ENCODE measurements at places on chromosomes 7 and 10.
A peak's percentile ranks its signal among the peaks of the same experiment; 100 is the strongest.

DNA sequence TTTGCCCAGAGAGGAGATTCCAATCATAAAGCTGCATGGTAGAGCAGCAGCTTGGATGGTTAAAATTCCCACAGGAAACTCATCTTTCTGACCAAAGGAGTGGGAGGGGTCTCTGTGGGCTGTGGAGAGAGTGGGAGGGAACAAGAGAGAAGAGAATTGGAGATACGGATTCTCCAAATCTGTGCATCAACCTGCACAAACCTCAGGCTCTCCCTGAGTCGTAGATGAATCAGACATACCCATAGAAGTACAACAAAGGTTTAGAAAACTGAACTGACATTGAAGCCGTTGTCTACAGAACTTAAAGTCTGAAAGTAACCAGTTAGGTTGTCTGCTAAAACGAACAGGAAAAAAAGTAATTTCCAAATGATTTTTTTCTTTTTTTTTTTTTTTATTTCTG lies 41.9 kb downstream of the CYCS start:
- no peak for DNase-seq

DNA sequence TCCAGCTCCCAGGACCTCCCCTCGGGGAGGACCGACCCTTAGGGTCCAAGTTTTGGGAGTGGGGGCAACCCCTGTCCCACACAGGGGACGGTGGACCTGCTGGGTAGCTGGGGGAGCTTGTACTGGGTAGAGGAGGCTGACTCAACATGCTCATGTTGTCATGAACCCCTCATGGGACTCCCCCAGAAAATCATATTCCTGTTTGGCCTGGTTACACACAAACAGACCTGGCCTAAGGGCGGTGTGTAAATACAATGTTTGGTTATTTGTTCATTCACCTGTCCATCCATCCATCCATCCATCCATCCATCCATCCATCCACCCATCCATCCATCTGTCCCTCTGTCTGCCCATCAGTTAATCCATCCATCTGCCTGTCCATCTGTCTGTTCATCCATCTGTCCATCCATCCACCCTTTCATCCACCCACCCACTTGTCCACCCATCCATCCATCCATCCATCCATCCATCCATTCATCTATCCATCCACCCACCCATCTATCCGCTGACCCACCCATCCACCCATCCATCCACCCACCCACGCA lies 92.9 kb downstream of the DNAJB6 start:
- no peak for DNase-seq

DNA sequence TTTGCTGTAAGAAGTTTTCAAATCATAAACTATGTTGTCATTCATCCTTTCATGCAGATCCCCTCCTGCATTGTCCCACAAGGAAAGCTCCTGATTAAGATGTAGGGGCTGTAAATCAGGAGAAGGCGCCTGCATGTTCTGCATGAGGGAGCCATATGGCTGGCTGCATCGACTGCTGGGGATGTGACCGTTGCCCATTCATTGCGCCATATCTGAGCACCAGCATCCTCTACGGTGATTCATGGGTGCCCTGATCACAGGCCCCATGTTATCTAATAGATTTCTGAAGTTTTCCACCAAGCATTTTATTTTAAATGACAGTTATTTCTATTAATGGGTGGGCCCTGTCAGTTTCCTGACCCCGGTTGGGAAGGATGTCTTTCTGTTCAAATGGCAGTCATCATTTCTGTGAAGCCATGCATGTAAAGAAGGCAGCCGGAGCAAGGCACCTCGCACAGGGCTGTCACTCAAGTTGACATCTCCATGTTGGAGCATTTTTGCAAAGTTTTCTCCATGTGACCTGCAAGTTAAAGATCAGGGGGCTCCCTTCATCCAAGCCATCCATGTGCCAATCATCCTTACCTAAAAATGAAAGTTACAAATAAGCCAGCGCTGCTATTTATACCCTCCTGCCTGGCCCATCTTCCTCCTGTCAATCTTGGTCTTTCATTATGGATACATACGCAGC lies 128.8 kb downstream of the TEX36 start:
- no peak for DNase-seq

GRCh38 chr7:31783221-31783620 lies 96.2 kb downstream of the PPP1R17 start:
- no peak for DNase-seq

- peak; percentile 21 for DNase-seq
Observed at GRCh38 chr7:117212969-117213877, 109.6 kb downstream of the WNT2 start.

GRCh38 chr7:11355399-11356005 lies 381.8 kb downstream of the PHF14 start:
- no peak for DNase-seq

DNA sequence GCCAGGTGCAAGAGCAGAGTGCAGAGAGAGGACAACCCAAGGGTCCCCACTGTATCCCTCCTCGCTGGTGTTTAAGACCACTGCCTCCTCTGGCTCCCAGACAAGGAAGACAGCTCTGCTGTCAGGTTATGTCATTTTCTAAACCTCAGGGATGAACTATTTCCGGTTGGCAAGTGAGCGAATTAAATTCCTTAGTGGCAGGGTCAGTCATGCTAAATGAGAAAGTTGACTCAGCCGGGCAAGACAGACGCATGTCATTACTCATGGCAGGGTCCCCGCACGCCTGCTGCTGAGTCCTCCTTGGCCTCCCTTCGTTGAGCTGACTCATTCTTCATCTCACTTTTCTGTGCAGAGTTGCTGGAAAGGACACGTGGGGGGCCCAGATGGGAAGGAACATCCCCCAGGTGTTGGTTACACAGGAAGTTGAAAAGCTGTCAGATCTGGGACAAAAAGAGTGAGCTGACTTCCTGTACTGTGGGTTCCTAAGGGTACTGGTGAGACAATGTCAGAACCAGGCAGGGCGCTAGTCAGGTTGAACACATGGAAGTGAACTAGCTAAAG lies 47.1 kb upstream of the UCN3 start:
- DNase-seq: peak; percentile 32

GRCh38 chr7:116499168-116500077 lies at the start of gene CAV2:
TSS of gene CAV2 (plus strand) at chr7:116499738. CDS start at chr7:116499782, 44 bp downstream.
- no peak for DNase-seq

GRCh38 chr10:26211781-26212444 lies 4.7 kb upstream of the GAD2 start:
- DNase-seq: no peak

GRCh38 chr10:35607475-35608327 lies 2.6 kb downstream of the GJD4 start:
- DNase-seq: no peak

- DNase-seq: no peak
Observed at GRCh38 chr7:48441848-48442492, 270.7 kb downstream of the ABCA13 start.

- no peak for DNase-seq
Observed at GRCh38 chr10:126903656-126904360, 1.4 kb upstream of the DOCK1 start.

GRCh38 chr10:94274142-94274787 lies 88.5 kb downstream of the NOC3L start:
- DNase-seq: no peak

GRCh38 chr10:47286591-47287315 lies 13.2 kb upstream of the GDF10 start:
- no peak for DNase-seq

GRCh38 chr10:82468453-82468852 lies 593.5 kb downstream of the NRG3 start:
- DNase-seq: no peak

DNA sequence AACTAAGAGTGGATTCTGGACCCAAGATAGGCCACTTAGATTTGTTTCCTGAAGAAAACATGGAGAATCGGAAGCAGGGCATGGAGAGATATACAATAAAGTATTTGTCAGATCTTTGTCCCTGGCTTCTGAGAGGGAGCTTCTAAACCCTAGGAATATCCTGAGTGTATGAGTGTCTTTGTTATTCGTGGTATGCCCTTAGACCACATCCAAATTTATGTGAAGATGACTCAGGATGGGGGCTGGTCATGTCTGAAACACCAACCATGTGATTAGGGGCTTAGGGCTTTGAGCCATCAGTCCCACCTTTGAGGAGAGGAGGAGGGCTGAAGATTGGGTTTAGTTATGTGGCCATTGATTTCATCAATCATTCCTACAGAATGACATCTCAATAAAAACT lies 69.7 kb upstream of the PLPP4 start:
- DNase-seq: no peak

- DNase-seq: no peak
Observed at GRCh38 chr7:143223784-143224183, 1.9 kb downstream of the TAS2R40 start.

DNA sequence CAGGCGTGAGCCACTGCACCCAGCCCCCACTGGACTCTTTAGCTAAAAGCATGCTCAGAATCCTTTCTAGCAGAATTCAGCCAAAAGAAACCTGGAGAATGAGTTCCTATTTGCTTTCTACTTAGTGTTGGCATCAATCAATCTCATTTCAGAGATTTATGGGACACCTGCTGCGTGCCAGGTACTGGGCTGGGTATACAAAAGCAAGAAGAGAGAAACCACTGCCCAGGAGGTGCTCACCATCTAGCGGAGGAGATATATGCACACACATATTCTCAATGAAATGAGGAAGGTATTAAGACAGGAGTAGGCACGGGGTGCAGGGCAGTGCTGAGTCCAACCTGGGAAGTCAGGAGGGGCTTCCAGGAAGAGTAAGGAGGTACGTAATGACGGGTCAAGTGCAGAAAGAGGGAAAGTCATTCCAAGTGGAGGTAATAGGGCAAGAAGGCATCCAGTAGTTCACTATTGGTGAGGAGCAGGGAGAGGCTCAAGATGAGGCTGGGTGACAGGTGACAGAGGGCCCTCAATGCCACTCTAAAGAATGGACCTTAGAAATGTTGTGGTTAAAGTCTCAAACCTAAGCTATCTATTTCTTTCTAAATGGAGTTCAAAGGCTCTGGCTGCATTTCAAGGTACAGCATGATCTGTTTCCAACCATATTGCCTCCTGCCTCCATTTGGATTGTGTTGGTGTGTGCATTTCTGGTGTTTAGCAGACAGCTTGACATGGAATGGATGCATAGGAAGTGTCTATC lies 22.1 kb downstream of the ABLIM1 start:
- no peak for DNase-seq

DNA sequence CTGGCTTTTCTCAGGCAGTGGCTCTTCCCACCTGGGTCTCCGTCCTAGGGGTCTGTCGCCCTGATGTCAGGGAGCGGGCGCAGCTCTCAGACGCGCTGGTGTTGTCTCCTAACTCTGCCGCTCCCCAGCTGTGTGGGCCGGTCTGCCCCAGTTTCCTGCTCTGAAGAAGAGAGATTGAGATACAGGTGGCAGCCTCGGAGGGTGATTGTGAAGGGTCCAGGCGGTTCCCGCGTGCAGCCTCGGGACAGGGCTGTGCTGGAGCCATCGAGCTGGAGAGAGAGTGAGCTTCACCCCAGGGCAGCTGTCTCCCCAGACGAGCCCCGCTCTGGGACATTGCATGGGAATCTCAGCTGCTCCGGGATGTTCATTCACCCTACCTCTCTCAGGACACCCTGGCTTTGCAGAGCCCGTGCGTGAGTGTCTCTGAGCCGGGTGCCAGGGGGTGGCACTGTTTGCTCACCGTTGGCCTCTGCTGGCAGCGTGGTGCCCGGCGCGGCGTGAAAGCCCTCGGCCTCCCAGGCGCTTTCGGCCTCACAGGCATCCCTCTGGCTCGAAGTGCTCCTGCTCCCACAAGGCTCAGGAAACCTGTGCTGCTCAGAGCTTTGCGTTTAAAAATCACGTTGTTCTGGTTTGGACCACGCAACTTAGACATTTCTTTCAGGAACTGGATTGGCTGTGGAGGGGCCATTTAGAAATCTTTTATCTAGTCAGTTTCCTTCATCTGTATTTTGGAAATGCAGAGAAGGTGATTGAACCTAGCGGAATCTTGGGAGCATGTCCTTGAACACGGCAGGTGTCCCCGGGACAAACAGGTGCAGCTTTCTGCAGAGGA lies 33.8 kb upstream of the ZFAND2A start:
- DNase-seq: no peak

- no peak for DNase-seq
Observed at GRCh38 chr7:91946549-91946948, 5.9 kb downstream of the AKAP9 start.

DNA sequence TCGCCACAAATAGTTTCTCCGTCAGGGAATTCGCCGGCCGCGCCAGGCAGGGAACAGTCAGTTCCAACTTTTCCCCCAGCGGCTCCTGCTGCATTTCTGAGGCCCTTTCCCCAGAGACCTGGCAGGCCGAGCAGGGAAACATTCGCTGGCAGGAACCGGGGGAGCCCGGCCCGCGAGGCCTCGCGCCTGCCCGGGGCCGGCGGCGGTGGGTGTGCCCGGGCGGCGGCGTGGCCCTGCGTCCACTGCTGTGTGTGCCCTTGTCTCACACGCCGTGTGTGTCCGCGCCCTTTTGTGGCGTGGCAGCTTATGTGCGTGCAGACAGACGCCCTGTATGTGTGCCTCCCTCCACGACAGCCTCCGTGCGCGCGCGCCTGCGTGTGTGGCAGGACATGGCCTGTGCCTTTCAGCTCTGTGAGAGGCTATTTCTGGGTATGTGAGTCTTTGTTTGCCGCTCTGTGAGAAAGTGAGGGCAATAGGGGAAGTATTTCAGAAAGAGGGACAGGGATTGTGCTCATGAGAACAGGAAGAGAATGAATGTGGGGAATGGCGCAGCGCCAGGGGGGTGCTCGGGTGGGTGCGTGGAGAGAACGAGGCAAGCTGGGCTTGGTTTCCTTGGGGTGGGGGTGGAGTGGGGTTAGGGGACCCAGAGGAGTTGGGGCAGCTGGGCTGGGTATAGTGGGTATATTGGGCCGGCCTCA lies 689 bp upstream of the SMARCD3 start:
- no peak for DNase-seq

GRCh38 chr10:80497187-80498077 lies 40.3 kb upstream of the SH2D4B start:
- DNase-seq: no peak

GRCh38 chr7:47635091-47636080 lies 53.5 kb upstream of the TNS3 start:
- no peak for DNase-seq

All from stimulated activated CD4-positive, alpha-beta T cell treated with anti-CD3 and anti-CD28 coated beads, TNF-alpha, amount 100 ng/mL, for 48 hours (primary cell).